Stimulated activated naive CD4-positive, alpha-beta T cell treated with Interleukin-2 at 50 U/mL for 16 hours (primary cell): ENCODE measurements at places on chromosomes 2 and 18.

GRCh38 chr2:191009541-191010374, 4.2 kb downstream of the STAT1 start:
- DNase-seq = no peak

GRCh38 chr2:107932979-107933378, 53.3 kb upstream of the SLC5A7 start:
- DNase-seq = no peak

GRCh38 chr18:70195852-70196434, 9.5 kb downstream of the RTTN start:
- DNase-seq = no peak

GRCh38 chr2:69469784-69470183, 32.5 kb upstream of the NFU1 start:
- DNase-seq = no peak

- no peak for DNase-seq
Measured at GRCh38 chr2:20562540-20563225, 88.2 kb downstream of the HS1BP3 start.

DNA sequence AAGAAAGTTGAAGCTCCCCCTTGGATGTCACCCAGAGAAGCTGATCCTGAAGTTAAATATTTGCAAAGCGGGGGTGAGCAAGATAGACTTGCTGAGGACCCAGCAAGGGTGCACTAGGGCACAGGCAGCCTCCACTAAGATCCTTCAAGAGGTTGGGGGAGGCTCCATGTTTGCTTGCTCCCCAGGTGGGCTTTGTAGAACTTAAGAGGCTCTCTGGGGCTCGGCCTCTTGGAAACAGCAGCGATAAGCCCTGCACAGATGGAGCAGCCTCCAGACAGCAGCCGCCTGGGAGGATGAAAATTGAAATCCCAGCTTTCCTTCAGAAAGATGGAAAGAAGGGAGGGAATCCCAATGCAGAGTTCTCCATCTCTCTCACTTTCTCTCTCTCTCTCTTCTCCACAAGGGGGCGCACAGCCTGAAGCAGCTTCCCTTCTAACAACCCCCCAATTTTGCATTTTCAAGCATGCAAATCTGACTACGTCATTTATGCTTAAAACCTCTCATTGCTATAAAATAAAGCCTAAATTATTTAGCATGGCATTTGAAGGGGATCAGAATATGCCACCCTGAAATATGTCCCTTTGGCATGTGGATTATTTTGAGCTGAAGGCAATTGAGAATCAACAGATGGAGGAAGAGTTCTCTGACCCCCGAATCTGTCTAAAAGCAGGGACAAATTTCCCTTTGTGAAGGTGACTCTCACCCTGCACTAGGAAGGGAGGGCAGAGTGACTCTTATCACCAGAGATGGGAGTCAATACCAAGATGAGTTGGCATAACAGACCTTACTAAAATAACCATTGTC, 185.7 kb upstream of the KLHL29 start:
- DNase-seq = no peak
